ENCODE measurements at places on chromosomes 4 and X.

GRCh38 chrX:38260231-38260630 lies 39.6 kb upstream of the SRPX start:
- no peak overlapping the region for H3K4me3 ChIP-seq
- H3K4me1 ChIP-seq, result no peaks in the 10 kb centered on the region
- no peak overlapping the region for H3K27ac ChIP-seq
- H3K27me3 ChIP-seq, result peaks cover 23% of the 10 kb centered on the region
- H3K36me3 ChIP-seq, result no peaks in the 10 kb centered on the region
- DNase-seq, result no peak

GRCh38 chr4:41232406-41232805 lies 18.1 kb upstream of the APBB2 start:
- no peak overlapping the region for H3K27ac ChIP-seq
- H3K4me1 ChIP-seq, result no peaks in the 10 kb centered on the region
- peaks cover 6% of the 10 kb centered on the region for H3K27me3 ChIP-seq
- no peak overlapping the region for H3K4me3 ChIP-seq
- no peaks in the 10 kb centered on the region for H3K36me3 ChIP-seq

DNA sequence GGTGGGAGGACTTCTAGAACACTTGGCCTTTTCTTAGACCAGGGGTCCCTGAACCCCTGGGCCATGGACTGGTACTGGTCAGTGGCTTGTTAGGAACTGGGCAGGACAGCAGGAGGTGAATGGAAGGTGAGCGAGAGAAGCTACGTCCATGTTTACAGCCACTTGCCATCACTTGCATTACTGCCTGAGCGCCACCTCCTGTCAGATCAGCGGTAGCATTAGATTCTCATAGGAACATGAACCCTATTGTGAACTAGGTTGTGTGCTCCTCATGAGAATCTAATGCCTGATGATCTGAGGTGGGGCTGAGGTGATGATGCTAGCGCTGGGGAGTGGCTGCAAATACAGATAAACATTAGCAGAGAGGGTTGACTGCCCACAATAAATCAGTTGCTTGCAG lies 100.9 kb upstream of the IGFBP7 start:
- no peak overlapping the region for H3K4me3 ChIP-seq
- peaks cover 4% of the 10 kb centered on the region for H3K27me3 ChIP-seq
- no peaks in the 10 kb centered on the region for H3K36me3 ChIP-seq
- H3K27ac ChIP-seq, result no peak overlapping the region
- no peaks in the 10 kb centered on the region for H3K4me1 ChIP-seq

DNA sequence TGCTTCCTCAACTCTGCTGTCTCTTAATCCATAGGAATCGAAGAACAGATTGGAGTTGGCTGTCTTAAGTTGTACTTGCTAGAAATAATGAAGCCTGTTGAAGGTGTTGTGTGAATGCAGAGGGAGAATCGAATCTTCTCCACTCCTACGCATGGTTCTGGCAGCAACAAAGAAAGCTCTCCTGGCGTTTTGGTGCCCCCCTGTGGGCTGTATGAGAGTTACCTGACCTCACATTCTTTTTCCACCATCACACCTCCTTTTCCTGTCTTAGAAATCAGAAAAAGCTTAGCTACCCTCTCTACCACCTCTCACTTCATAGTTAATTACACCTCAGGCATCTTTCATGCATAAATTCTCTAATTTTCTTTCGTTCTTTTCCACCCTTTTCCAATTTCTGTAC lies 16.3 kb downstream of the KLF8 start:
- H3K4me1 ChIP-seq, result peaks cover 7% of the 10 kb centered on the region
- no peak overlapping the region for H3K27ac ChIP-seq
- H3K4me3 ChIP-seq, result no peak overlapping the region
- H3K36me3 ChIP-seq, result no peaks in the 10 kb centered on the region
- H3K27me3 ChIP-seq, result peaks cover 7% of the 10 kb centered on the region

- no peak overlapping the region for H3K27ac ChIP-seq
- no peaks in the 10 kb centered on the region for H3K27me3 ChIP-seq
- DNase-seq, result no peak
- no peak overlapping the region for H3K4me3 ChIP-seq
- peaks cover 30% of the 10 kb centered on the region for H3K36me3 ChIP-seq
Observed at GRCh38 chr4:108596344-108596743, 24.0 kb upstream of the RPL34 start.

DNA sequence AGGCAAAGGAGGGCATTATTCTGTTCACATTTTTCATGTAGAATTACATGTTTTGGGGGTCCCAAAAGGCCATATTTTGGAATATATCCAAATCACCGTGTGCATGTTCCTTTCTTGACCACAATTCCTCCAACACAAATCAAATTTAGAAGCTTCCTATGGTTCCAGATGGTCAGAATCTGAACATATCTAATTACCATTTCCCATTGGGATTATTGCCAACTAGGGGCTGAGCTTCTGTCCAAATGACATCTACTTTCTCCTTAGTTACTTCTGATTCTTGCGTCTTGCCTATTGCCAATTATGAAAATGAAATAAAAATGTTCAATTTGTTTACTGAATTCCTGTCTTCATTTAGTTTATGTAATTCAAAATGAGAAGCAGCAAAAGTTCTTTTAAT lies 163.7 kb downstream of the CPE start:
- H3K4me1 ChIP-seq, result peaks cover 4% of the 10 kb centered on the region
- H3K36me3 ChIP-seq, result no peaks in the 10 kb centered on the region
- H3K27ac ChIP-seq, result no peak overlapping the region
- H3K4me3 ChIP-seq, result no peak overlapping the region
- no peak for DNase-seq

- DNase-seq, result no peak
- no peaks in the 10 kb centered on the region for H3K36me3 ChIP-seq
- H3K27me3 ChIP-seq, result peaks cover 13% of the 10 kb centered on the region
- H3K4me1 ChIP-seq, result no peaks in the 10 kb centered on the region
Observed at GRCh38 chrX:85851418-85851817, 195.9 kb downstream of the CHM start.

GRCh38 chrX:40871385-40872082 lies 136.2 kb upstream of the MED14 start:
- no peak for DNase-seq
- H3K27ac ChIP-seq, result peak overlapping the region; percentile 81
- peaks cover 70% of the 10 kb centered on the region for H3K27me3 ChIP-seq
- no peak overlapping the region for H3K4me3 ChIP-seq

- no peak overlapping the region for H3K4me3 ChIP-seq
- DNase-seq, result no peak
- no peak overlapping the region for H3K27ac ChIP-seq
Observed at GRCh38 chr4:185119927-185120630, 23.0 kb upstream of the SLC25A4 start.

DNA sequence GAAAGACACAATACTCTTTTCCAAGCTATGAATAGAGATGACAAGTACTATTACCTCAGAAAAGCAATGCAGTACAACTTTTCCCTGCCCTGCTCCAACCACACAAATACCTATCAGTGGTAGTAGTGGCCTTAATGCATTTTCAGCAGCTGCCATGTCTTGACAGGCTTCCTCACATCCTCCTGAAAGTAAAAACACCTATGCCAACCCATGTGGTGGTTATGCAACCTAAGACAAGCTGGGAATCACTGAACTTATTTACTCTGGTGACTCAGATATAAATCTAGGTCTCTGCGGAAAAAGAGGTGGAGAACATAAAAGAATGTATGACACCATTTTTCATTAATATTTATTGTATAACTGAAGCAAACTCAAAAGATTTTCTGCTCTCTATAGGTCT lies 14.5 kb downstream of the WDFY3 start:
- no peaks in the 10 kb centered on the region for H3K27me3 ChIP-seq
- DNase-seq, result no peak
- no peaks in the 10 kb centered on the region for H3K4me1 ChIP-seq
- no peak overlapping the region for H3K4me3 ChIP-seq
- H3K27ac ChIP-seq, result no peak overlapping the region
- no peaks in the 10 kb centered on the region for H3K36me3 ChIP-seq

DNA sequence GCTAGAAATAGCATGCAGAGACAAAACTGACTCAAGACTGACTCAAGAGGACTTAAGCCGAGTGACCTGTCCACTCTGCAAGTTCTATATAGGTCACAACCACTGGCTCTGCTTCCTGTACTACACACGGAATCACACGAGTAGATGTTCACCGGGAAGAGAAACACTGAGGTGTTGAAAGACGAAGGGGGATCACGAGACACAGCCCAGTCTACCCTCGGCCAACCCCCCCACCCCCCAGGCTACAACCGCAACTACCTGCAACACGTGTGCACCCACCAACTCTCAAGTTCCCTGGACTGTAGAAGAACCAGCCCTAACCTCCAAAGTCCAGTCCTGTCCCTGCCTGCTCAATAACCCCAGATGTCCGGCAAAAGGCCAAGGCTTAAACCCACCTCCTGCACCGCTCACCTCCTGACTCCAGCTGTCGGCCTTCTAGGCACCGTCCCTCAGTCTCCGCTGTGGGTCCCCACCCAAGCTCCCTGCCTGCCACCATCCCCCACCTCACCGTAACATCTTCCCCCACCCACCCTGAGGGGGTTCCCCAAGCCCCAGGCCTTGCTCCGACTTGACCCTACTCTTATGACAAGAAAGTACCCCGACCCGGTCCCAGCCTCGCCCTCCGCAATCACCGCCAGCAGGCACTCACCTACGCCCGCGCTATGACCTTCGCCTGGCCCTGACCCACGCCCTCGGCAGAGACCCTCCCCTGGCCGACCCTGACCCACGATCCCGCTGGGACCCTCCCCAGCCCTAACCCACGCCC lies 739 bp downstream of the GAK start:
- peaks cover 35% of the 10 kb centered on the region for H3K36me3 ChIP-seq
- H3K4me3 ChIP-seq, result peak overlapping the region; percentile 94
- peak; percentile 46 for DNase-seq

GRCh38 chr4:135508006-135508714 lies 1306.6 kb upstream of the PABPC4L start:
- H3K27ac ChIP-seq, result no peak overlapping the region
- no peak overlapping the region for H3K4me3 ChIP-seq
- no peaks in the 10 kb centered on the region for H3K36me3 ChIP-seq
- no peak for DNase-seq

DNA sequence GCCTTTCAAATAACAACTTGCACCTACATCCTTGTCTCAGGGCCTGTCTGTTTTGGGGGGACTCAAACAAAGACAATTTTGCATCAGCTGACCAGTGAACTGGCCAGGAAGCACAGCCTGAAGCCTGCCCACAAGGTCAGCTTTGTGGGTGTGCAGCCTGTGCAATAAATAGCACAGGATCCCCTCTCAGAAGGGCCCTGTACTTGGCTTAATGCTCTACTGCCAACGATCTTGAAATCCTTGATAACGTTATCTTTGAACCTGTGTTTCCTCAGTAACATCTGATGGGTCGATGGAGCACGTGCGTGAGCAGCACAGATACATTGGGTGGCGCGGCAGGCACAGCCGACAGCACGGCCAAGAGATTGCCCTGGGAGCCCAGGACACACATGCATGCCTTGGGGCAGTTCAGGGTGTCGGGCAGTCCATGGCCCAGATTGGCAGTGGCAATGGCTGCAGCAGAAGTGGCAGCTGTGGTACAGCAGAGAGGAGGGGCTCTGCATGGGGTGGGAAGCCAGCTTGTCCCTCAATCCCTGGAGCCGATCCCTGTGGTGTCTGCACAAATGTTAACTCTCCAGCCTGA lies 58.8 kb upstream of the ATP6AP2 start:
- H3K27ac ChIP-seq, result no peak overlapping the region
- no peaks in the 10 kb centered on the region for H3K4me1 ChIP-seq
- DNase-seq, result no peak
- peaks cover 62% of the 10 kb centered on the region for H3K27me3 ChIP-seq

DNA sequence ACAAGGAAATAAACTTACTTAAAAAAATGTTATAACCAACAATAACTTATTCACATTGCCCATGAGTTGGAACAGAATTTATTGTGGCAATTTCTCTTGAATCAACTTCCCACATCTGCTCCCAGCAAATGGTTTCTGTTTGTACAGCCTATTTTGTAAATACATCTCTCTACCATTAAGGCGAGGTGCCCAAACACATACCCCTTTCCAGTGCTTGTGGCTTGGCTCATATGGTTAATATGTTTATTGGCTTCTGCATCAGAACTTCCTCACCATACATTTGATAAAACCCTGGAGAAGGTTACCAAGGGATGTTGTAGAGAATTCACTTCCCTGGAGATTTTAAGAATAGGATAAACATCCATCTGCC lies 207.1 kb downstream of the SOWAHB start:
- peaks cover 84% of the 10 kb centered on the region for H3K27me3 ChIP-seq
- H3K4me1 ChIP-seq, result peaks cover 18% of the 10 kb centered on the region
- no peak overlapping the region for H3K27ac ChIP-seq
- H3K4me3 ChIP-seq, result no peak overlapping the region
- H3K36me3 ChIP-seq, result no peaks in the 10 kb centered on the region

GRCh38 chr4:146260521-146260920 lies 46.2 kb downstream of the REELD1 start:
- no peak overlapping the region for H3K27ac ChIP-seq
- no peaks in the 10 kb centered on the region for H3K27me3 ChIP-seq
- no peaks in the 10 kb centered on the region for H3K4me1 ChIP-seq
- no peak for DNase-seq

DNA sequence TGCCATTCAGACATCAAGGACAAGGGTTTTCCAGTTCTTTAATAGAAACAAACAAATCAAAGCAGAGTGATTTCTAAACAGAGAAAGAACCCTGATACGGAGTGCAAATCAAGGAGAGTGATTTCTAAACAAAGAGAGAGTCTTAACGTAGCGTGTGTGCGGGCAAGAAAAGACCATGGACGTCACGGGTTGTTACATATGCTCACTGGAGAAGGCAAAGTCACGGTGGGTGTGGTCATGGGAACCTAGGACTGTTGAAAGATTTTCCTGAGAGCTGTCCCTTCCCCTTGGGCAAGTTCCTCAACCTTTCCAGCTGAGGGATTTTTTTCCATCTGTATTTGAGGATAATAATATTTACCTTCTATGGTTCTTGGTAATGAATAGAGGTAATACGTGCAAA lies 95.0 kb upstream of the SLC34A2 start:
- H3K36me3 ChIP-seq, result no peaks in the 10 kb centered on the region
- peaks cover 7% of the 10 kb centered on the region for H3K27me3 ChIP-seq
- H3K4me1 ChIP-seq, result no peaks in the 10 kb centered on the region
- no peak overlapping the region for H3K27ac ChIP-seq

DNA sequence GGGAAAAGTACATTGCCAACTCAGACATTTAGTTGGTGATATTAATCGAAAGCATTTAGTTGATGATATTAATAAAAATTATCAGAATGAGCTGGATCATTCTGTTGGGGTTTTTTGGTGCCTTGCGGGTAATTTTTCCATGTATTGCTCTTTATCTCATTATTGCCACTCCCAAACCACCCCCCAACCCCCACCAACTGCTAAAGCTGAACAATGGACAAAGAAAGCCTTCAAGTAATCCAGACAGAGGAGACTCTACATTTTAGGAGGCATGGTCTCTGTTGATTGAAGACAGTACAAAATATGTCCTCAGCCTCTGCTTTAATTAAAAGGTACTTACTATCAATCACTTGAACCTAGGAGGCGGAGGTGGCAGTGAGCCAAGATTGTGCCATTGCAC lies 22.5 kb downstream of the PDK3 start:
- peaks cover 2% of the 10 kb centered on the region for H3K27me3 ChIP-seq
- peaks cover 27% of the 10 kb centered on the region for H3K4me1 ChIP-seq
- DNase-seq, result no peak
- no peaks in the 10 kb centered on the region for H3K36me3 ChIP-seq

All from activated T-cell treated with anti-CD3 and anti-CD28 coated beads, Interleukin-2, amount 50 U/mL, for 24 hours (primary cell).